ENCODE measurements at places on chromosomes 2 and 18. TPM values are rescaled to one million over a fixed set of nuclear protein-coding genes. Genes with fewer than 3 reads are reported as not detected.

DNA sequence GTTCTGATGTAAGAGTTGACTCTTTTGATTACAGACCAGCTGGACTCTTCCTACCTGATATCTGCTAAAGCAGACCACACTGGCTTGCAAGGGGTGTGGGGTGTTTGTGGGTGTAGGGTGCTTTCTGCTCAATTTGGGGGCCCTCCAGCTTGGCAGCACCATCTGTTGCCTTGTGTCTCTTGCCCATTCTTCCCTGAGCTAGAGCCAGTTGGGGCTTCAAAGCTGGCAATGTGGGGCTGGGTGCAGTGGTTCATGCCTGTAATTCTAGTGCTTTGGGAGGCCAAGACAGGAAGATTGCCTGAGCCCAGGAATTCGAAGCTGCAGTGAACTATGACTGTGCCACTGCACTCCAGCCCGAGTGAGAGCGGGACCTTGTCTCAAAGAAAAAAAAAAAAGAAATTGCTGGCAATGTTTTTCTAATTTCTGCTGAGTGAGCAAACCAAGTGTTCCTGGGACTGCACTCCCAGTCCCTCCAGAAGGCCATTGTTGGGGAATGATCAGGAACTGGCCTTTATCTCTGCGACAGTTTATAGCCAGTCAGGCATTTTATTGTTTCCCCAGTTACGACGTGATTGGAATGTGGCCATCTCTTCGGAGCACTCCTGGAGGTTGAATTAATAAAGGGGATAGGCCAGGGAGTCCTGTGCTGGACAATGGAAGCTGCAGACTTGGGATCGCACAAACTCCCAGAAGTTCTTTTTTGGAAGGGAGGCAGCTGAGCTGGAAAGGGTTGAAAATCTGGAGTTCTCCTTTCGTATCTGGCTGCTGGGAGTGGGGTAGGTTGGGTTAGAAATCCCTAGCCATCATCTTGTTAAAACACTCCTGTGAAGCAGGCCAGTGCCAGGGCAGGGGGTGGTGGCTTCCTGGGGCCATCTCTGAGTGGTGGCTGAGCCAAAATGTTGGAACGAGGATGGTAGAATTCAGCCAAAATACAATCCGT, 57.2 kb downstream of the LIPG start:
- H3K27me3 ChIP-seq = peaks cover 28% of the 10 kb centered on the region
- H3K4me3 ChIP-seq = no peak overlapping the region
- no peak for DNase-seq

The CABYR gene
- 10.6 TPM for total RNA-seq

DNA sequence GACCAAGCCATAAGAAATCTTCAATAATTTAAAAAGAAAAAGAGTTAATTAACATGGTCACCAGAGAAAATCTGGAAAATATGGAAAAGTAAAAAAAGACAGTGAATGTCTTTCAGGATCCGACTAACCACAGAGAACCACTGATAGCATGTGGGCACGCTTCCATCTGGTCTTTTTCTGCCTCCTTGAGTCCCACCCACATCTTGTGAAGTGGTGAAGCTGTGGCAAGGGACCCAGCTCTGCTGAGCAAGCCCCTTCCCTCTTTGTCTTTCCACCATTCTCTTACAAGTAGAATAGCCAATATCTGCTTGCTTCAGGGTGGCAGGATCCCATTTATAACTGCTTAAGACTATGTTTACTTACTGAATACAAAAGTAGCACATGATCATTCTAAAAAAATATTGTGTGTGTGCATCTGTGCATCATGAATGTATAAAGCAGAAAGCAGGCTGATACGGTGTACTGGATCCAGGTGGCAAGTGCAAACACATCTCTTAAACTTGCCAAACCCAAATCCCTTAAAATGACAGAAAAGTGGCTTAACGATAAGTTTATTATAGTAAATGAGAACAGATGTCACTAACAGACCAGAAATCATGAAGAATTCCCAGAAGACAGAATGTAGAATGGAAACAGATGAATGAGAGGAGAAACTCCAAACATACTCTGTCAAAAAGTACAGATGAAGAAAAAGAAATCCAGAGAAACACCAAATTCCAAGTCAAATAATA, 52.3 kb downstream of the FOXI3 start:
- H3K36me3 ChIP-seq = no peaks in the 10 kb centered on the region
- H3K27ac ChIP-seq = no peak overlapping the region
- no peak for DNase-seq
- H3K4me3 ChIP-seq = no peak overlapping the region

- no peaks in the 10 kb centered on the region for H3K27me3 ChIP-seq
- H3K4me1 ChIP-seq = no peaks in the 10 kb centered on the region
- DNase-seq = no peak
- no peak overlapping the region for H3K27ac ChIP-seq
- no peaks in the 10 kb centered on the region for H3K36me3 ChIP-seq
- no peak overlapping the region for H3K4me3 ChIP-seq
Observed at GRCh38 chr18:5478261-5478660, 65.5 kb downstream of the EPB41L3 start.

GRCh38 chr18:60193780-60194179, 178.8 kb downstream of the MC4R start:
- DNase-seq = no peak
- no peaks in the 10 kb centered on the region for H3K36me3 ChIP-seq
- no peaks in the 10 kb centered on the region for H3K27me3 ChIP-seq
- no peak overlapping the region for H3K27ac ChIP-seq
- no peaks in the 10 kb centered on the region for H3K4me1 ChIP-seq

The DHRS9 gene
- total RNA-seq = 16.6 TPM

GRCh38 chr2:197191177-197191939, 119.2 kb downstream of the ANKRD44 start:
- H3K4me3 ChIP-seq = no peak overlapping the region
- peak; percentile 18 for DNase-seq
- H3K36me3 ChIP-seq = no peaks in the 10 kb centered on the region

GRCh38 chr18:28684746-28685355, 507.9 kb upstream of the CDH2 start:
- DNase-seq = no peak
- H3K36me3 ChIP-seq = no peaks in the 10 kb centered on the region
- no peak overlapping the region for H3K4me3 ChIP-seq

The COLEC12 gene
- total RNA-seq = not detected
